ENCODE measurements at places on chromosomes 12 and 14.

DNA sequence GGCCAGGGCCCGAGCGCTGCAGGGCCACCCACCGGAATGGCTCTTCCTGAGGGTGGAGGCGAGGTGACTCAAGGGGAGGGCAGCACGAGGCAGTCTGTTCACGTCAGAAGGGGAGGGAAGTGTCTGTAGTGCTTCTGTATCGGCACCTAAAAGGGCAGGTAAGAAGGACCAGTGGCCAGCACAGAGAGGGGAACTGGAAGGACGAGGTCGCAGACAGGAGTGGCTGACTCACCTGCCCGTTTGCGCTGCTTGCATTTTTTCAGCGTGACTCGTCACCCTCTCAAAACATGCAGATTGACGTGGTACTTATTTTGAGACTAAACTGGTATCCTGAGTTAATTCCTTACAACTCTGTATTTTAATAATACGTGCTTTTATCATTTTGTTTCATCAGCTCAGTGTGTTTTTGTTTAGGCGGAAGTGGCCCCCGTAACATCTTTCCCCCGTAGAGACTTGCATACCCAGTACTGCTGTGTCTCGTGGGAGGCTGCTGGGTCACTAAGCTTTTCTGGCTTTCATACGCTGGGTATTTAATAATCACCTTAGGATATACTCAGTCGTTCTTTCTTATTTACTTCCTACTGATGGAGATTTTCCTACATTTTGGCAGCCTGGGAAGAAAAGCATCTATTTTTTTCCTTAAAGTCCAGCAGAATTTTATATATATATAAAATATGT lies 26.4 kb downstream of the SFSWAP start:
- no peak for DNase-seq

DNA sequence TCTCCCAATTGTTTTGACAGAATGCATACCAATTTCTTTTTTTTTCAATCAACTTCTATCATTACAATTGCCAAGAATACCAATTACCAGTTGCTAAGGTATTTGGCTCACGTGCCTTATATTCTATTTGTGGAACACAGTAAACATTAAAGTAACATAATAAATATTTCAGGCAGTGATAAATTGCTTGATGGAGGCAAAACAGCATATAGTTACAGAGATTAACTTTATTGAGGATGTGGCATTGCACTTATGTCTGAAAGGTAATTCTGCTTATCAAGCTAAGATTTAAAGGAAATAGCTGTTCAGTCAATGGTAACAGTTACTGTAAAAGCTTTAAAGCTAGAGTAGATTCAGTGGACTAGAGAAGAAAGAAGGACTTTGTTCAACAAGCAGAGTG lies 1107.8 kb downstream of the FSCB start:
- DNase-seq = no peak

DNA sequence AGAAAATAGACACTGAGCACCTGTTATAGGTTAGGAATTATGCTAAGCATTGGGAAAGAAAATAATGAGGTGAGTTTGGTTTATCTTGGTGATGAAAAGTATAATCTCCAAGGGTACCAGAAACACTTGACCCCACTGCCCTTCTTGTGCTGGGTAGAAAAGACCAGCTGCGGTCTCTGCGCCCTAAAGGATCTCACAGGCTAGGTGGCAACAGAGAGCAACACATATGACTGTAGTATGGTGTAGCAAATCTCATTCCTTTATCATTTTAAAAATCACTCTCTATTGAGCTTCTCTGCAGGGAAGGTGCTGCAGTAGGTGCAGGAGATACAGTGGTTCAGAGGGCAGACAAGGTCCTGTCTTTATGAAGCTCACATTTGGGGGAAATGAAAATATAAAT lies 26.1 kb downstream of the NRXN3 start:
- DNase-seq = no peak

- no peak for DNase-seq
These were observed 111.9 kb downstream of the LGR5 start for GRCh38 chr12:71551529-71551928.

DNA sequence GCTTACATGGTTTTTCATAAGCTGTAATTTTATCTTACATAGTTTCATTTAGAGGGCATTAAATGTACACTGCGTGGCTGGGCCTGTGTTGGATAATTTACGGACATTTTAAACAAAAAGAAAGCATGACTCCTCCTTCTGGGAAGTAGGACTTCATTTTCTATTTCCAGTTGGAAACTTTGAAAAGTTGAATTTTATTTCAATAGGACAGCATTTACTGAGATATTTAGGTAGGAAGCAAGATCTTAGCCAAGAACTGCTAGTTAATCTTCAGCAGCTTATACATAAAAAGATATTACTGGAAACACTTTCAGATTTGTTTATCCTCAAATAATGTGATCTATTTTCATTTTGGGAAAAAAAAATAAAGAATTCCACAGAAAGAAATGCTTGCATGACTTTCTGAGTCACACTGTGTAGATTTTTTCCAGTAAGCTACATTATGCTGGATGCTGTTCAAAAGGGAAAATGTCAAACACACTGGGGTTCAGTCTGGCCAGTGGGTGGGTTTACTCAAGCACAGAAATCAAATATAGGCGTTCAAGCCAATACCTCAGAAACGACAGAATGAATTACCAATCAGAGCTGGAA lies 239.4 kb upstream of the KRR1 start:
- DNase-seq = no peak

- DNase-seq = no peak
These were observed 6.9 kb upstream of the IFI27 start for GRCh38 chr14:94103554-94104150.

DNA sequence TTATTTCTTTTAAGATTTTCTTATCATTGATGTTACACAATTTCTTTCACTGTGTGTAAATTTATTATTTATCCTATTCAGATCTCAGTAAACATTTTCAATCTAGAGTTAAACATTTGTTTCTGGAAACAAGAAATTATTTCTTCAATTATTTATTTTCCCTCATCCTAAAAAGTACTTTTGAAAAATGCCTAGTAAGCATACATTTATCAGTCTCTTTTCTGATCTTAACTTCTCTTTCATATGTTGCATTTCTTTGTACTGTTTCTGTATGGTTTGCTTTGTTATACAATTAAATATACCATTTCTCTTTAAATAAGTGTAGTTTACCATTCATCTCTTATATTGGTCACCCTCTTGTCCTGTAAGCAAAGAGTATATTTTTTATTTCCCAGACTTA lies 263.2 kb downstream of the C12orf50 start:
- DNase-seq = no peak

GRCh38 chr14:57057803-57058202 lies 210.9 kb downstream of the EXOC5 start:
- DNase-seq = no peak

DNA sequence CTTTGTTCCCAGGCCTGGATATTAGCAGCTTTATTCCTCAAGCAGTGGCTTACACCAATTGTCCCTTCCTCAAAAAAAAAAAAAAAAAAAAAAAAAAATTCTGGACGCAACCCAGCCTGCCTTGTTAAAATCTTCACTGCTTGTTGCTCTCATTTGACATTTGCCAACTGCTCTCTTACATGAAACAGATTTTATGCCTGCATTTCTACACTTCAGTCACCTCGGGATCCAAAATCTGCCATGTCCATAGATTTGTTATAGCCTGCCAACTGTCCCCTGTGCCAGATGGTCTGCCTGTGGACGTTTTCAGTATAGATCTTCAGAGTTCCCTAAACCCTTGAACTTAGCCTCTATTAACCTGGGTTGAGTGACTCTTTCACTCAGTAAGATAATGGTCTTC lies 651.5 kb downstream of the FSCB start:
- no peak for DNase-seq

GRCh38 chr12:24820872-24821271 lies 128.0 kb downstream of the BCAT1 start:
- DNase-seq = no peak

GRCh38 chr12:6961695-6962284 lies 8.7 kb downstream of the PHB2 start:
- DNase-seq = no peak

GRCh38 chr12:95215949-95216348 lies 1.3 kb downstream of the FGD6 start:
- DNase-seq = peak; percentile 31

DNA sequence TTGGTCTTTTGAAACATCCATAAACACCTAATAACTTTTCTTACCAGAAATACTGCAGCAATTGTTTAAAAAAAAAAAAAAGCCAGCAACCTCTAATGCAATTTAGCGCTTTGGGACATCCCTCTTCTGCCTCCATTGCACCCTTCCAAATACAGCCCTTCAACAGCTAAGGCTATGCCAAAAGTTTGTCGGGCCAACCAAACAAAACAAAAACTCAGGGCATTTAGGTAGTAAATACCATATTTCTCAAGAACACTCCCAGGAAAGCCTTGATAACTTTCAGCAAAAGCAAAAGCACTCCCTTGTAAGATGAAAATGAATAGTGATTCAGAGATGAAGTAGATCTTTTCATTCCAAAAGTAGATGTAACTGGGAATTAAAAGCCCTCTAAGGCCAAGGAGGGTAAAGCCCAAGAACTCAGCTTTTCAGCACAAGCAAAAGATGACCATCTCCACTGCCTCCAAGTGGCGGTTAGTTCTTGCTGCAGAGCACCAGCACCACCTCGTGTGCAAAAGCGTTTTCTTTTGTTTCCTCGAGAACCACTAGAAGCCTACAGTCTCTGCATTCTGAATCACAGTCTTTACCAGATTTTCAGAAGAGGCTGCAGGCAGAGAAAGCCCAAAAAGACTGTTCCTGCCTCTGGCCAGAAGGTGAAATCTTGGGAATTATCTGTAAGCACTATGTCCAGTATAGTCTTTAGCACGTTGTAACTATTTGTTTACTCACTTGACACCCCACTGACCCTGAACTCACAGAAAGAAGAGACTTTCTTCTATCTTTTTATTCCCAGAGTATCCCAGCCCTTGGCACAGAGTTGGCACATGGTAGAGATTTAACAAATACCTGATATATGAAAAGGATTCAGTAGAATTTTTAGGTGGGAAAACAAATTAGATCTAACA lies 53.1 kb downstream of the SIX6 start:
- DNase-seq = peak; percentile 55

DNA sequence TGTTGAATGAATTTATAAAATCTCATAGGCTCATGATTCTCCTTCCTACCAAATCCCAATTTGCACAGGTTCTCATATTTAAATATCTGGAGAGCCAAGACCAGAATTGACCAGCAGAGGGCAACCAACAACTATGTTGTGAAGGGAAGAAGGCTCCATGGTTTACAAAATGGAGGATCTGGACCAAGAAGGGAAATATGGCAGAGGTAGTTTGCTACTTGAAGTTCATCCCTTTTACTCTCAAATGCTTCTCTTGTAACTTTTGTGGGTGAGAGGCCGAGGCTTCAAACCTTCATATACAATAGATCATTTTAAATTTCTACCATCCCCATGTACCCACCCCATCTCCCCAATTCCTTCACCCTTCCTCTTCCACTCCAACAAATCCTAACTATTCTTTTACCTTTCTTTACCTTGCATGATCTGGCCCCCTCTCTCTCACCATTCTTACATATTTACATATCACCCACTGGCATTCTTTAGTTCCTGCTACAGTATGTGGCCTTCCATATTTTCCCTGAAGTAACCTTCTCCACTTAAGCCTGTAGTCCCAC lies 3.8 kb upstream of the SMARCC2 start:
- DNase-seq = peak; percentile 71

DNA sequence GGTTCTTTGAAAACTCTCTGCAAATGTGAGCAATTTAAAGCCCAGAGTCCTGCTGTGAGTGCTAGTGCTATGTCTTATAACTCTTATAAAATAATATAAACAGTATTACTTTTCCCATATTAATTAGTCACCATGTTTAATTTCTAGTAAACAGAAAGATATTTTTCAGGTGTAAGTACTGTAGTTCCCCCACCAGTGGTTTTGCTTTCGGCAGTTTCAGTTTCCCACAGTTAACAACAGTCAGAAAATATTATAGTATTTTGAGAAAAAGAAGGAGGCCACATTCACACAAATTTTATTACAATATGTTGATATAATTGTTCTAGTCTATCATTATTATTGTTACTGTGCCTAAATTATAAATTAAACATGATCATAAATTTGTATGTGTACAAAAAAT lies 800.5 kb downstream of the LRFN5 start:
- no peak for DNase-seq

- no peak for DNase-seq
These were observed 52.1 kb downstream of the DUSP16 start for GRCh38 chr12:12510551-12510950.

DNA sequence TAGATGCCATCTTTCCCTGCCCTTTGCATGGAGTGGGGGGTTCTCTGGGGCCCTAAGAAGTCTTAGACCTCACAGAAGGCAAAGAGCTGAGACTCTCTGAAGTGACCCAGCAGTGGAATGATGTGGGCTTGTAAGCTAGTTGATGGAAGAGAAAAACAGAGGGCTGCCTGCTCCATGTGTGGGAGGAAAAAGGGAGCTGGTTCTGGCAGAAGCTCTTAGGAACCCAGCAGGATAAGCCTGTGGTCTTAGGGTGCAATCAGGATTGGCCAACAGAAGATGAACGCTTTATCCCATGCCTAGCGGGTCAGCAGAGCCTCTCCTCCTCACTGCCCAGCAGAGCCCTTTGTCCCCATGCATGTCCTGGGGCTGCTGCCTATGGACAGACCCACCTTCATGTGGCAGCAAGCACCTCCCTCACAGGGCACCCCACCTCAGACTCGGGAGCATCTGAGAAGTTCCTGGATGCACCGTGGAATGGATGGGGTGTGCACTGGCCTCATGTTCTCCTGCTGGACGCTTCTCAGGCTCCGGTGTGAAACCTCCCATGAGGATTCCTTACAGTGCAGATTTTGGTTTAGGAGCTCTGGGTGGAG lies 152.7 kb downstream of the ADGRD1 start:
- no peak for DNase-seq

- DNase-seq = no peak
These were observed 6.3 kb upstream of the DCAF4 start for GRCh38 chr14:72920008-72920407.

DNA sequence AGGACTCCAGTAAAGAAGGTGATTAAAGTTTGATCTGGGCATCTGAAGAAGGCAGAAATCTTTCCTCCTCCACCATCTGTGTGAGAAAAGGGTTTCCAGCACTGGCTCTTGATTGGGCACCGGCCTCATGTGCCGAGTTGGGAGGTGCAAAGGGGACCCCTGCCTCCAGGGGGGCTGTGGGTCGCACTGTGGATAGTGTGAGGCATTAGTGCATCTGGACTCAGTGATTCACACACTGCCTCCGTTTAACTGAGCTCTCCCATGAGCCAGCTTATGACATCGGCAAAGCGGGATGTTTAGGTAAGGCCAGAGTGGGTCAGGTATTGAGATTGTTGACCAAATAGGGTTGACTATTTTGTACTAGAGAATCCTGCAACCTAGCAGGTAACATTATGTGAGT lies 8.9 kb downstream of the C1S start:
- DNase-seq = no peak
